Nephron progenitor cell (in vitro differentiated cells): ENCODE measurements at places on chromosomes 3 and 15.

GRCh38 chr3:72058493-72059081 lies 273.6 kb upstream of the PROK2 start:
- no peaks in the 10 kb centered on the region for H3K4me1 ChIP-seq
- no peak overlapping the region for H3K4me3 ChIP-seq
- no peak overlapping the region for H3K27ac ChIP-seq

DNA sequence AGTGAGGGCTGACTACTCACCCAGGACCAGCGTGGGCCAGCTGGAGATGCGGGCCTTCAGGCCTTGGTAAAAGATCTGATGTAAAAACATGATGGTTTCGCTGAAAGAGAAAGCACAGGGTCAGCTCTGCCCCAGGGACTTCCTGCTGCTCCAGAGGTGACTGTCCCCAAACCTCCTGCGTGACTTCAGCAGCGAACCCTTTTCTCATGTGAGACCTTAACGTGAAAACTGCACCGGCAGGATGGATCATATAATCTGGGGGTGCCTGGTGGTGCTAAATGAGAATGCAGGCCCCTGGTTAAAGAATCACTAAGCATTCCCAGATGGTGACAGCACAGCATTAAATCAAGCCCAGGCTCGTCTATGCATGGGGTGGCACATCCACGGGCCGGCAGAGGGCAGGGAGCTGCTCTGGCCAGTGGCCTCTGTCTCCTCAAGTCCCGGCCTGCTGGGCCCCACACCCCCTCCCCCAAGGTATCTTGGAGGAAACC lies 55.4 kb downstream of the RASGRF1 start:
- no peak overlapping the region for H3K4me3 ChIP-seq
- peaks cover 21% of the 10 kb centered on the region for H3K27me3 ChIP-seq
- peak; percentile 27 for DNase-seq

GRCh38 chr3:136070953-136071949 lies 105.7 kb downstream of the PPP2R3A start:
- H3K36me3 ChIP-seq = peaks cover 22% of the 10 kb centered on the region
- H3K27me3 ChIP-seq = peaks cover 4% of the 10 kb centered on the region
- H3K4me3 ChIP-seq = no peak overlapping the region
- DNase-seq = no peak

DNA sequence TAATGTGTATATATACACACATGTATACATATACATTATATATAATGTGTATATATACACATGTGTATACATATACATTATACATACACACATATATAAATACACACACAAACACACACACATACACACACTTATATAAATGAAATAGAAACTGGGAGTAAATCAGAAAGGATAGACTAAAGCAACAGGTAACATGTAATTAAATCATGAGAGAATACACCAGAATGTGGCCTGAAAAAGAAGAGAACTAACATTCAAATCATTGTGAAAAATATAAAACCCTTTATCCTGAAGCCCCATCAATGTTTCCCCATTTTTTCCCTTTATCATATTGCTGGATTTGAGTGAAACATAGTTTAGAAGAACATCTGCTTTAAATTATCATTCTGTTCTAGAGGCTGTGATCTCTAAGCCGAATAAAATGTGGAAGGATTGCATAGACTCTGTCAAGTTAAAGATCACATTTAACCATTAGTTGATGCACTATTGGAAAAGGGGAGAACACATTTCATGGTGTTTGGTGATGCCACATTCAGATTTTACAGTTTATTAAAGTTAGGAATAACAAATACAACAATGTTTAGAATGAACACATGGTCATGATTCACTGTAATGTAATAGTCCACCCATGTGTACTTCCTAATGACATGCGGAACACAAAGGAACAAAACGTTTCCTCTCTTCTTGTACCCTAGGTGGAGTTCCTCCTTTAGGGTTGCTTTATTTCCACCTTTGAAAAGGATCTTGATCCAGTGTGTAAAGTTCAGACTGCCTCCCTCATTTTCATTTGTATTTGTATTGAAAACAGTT lies 12.5 kb upstream of the THRB start:
- H3K4me3 ChIP-seq = no peak overlapping the region
- DNase-seq = no peak
- H3K4me1 ChIP-seq = peaks cover 4% of the 10 kb centered on the region
- no peak overlapping the region for H3K27ac ChIP-seq
- H3K36me3 ChIP-seq = no peaks in the 10 kb centered on the region

GRCh38 chr3:138271189-138271794 lies 58.4 kb downstream of the NME9 start:
- DNase-seq = no peak
- no peak overlapping the region for H3K4me3 ChIP-seq
- no peaks in the 10 kb centered on the region for H3K27me3 ChIP-seq

GRCh38 chr15:74383286-74383685 lies 15.8 kb upstream of the CYP11A1 start:
- H3K36me3 ChIP-seq = no peaks in the 10 kb centered on the region
- no peak overlapping the region for H3K27ac ChIP-seq
- H3K4me3 ChIP-seq = no peak overlapping the region
- H3K27me3 ChIP-seq = peaks cover 3% of the 10 kb centered on the region

DNA sequence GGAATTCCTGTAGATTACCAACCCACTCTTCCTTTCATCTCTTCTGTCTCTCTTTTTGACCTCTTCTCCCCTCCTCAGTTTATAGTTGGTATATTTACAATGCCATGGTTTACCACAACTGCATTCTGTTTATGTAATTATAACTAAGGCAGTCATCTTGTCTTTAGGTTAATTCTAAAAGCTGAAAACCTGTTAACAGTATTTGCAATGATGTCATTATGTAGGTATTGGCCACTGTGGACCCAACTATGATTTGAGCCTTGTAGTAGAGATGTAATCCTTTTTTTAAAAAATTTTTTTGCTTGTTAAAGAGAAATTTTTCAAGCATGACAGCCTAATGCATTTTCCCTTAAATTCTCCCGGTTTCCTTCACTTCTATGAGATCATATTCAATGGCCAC lies 30.7 kb upstream of the CHST2 start:
- H3K36me3 ChIP-seq = peaks cover 20% of the 10 kb centered on the region
- no peak for DNase-seq
- no peaks in the 10 kb centered on the region for H3K27me3 ChIP-seq
- no peak overlapping the region for H3K4me3 ChIP-seq
- H3K27ac ChIP-seq = no peak overlapping the region

GRCh38 chr3:134809427-134810051 lies 14.5 kb downstream of the EPHB1 start:
- H3K36me3 ChIP-seq = no peaks in the 10 kb centered on the region
- DNase-seq = no peak
- H3K4me1 ChIP-seq = peaks cover 24% of the 10 kb centered on the region
- H3K27ac ChIP-seq = no peak overlapping the region
- peaks cover 18% of the 10 kb centered on the region for H3K27me3 ChIP-seq

DNA sequence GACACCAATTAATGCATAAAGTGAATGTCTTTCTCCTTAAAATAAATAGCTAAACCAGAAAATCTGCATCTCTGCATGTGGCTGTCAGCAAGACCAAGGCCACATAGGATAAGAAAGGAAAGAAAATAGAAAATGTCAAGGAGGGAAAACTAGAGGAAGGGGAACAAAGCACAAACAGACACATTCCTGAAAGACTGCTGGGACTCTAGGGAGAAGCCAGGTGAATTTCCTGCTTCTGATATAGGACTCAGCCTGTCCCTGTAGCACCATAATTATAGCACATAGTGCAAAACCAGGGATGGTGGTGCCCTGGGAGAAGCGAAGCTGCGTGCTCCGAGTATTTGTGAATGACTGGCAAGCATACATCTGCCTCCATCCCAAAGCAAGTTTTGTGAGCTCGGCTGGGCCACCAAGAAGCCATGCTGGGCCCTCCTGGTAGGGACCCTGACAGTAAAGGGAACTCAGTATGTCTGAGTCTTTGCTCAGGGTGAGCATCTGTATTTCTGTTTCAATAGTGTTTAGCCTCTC lies 14.2 kb downstream of the FSTL1 start:
- peak overlapping the region; percentile 41 for H3K27ac ChIP-seq
- no peak for DNase-seq
- H3K36me3 ChIP-seq = peaks cover 57% of the 10 kb centered on the region

- H3K27ac ChIP-seq = no peak overlapping the region
- peaks cover 3% of the 10 kb centered on the region for H3K27me3 ChIP-seq
- H3K36me3 ChIP-seq = no peaks in the 10 kb centered on the region
- H3K4me3 ChIP-seq = no peak overlapping the region
- DNase-seq = no peak
These were observed 118.0 kb upstream of the DPH6 start for GRCh38 chr15:35663956-35664355.

- H3K4me1 ChIP-seq = no peaks in the 10 kb centered on the region
- no peak overlapping the region for H3K27ac ChIP-seq
- no peaks in the 10 kb centered on the region for H3K36me3 ChIP-seq
- no peak for DNase-seq
- H3K27me3 ChIP-seq = no peaks in the 10 kb centered on the region
These were observed 126.2 kb upstream of the SYNPR start for GRCh38 chr3:63151897-63152296.

DNA sequence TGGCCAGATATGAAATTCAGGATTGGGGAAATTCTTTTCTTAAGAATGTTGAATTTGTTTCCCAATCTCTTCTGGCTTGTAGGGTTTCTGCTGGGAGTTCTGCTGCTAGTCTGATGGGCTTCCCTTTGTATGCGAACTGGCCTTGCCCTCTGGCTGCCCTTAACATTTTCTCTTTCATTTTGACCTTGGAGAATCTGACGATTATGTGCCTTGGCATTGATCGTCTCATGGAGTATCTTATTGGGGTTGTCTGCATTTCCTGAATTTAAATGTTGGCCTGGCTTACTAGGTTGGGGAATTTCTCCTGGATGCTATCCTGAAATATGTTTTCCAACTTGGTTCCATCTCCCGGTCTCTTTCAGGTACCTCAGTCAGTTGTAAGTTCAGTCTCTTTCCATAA lies 152.2 kb downstream of the CFAP20DC start:
- H3K4me3 ChIP-seq = no peak overlapping the region
- H3K4me1 ChIP-seq = peaks cover 13% of the 10 kb centered on the region
- peaks cover 43% of the 10 kb centered on the region for H3K36me3 ChIP-seq
- H3K27me3 ChIP-seq = no peaks in the 10 kb centered on the region
- H3K27ac ChIP-seq = no peak overlapping the region
- no peak for DNase-seq

- H3K27ac ChIP-seq = no peak overlapping the region
- no peak overlapping the region for H3K4me3 ChIP-seq
- peaks cover 67% of the 10 kb centered on the region for H3K36me3 ChIP-seq
- no peak for DNase-seq
These were observed 104.9 kb upstream of the NEDD4 start for GRCh38 chr15:56098195-56098863.

- H3K27me3 ChIP-seq = no peaks in the 10 kb centered on the region
- peaks cover 6% of the 10 kb centered on the region for H3K4me1 ChIP-seq
- no peak overlapping the region for H3K4me3 ChIP-seq
- no peaks in the 10 kb centered on the region for H3K36me3 ChIP-seq
- no peak overlapping the region for H3K27ac ChIP-seq
These were observed 701.8 kb downstream of the ZPLD1 start for GRCh38 chr3:103136621-103137020.

- H3K4me3 ChIP-seq = no peak overlapping the region
- H3K36me3 ChIP-seq = no peaks in the 10 kb centered on the region
- H3K27me3 ChIP-seq = peaks cover 10% of the 10 kb centered on the region
These were observed 12.2 kb downstream of the LRRK1 start for GRCh38 chr15:100931143-100931890.

DNA sequence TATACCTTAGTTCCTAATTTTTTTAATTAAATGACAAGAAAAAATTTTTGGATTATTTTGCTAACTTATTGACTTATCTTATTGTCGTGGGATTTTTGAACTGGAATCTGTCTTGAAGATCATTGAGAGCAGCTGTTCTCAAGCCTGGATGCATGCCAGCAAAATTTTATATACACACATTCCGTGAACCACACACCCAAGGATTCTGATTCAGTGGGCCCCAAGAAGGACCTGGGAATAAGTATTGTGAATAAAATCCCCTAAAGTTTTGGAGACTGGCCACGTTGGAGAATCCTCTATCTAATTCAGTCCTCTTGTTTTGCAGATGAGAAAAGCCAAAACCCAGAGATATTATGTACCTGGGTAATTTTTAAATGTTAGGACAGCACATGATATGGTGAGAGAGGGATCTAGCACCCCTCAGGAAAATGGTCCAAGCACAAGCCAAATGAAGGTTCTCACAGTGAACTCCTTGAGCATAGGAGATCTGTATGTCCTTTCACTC lies 55.2 kb downstream of the UNC13C start:
- no peaks in the 10 kb centered on the region for H3K27me3 ChIP-seq
- H3K36me3 ChIP-seq = no peaks in the 10 kb centered on the region
- H3K4me1 ChIP-seq = peaks cover 5% of the 10 kb centered on the region
- no peak for DNase-seq
- no peak overlapping the region for H3K4me3 ChIP-seq
- no peak overlapping the region for H3K27ac ChIP-seq

DNA sequence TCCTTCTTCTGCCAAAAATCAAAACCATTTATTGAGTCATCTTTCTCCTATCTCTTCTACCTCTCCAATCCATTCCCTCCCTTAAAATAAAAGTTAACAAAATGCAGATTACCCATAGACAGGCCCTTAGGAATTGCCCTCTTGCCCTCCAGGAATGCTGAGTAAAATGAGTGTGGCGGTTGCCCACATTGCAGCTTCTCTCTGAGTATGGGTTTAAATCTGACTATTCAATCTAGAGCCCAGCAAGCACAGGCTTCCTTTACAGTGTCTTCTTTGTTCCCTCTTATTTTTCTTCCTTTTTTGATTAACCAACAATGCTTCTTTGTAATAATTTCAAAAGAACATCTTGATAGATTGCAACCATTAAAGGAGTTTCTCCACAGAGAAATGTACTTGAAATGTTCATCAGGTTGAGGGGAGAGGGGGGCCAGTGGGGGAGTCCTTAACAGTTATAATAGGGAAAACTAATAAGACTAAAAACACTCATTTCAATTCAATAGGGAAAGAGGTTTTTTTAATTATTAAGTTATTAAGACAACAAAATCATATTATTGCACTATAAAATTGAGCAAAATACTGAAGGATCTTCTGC lies 135.3 kb upstream of the LMCD1 start:
- H3K36me3 ChIP-seq = no peaks in the 10 kb centered on the region
- no peak overlapping the region for H3K27ac ChIP-seq
- no peak overlapping the region for H3K4me3 ChIP-seq
- DNase-seq = no peak
- peaks cover 4% of the 10 kb centered on the region for H3K27me3 ChIP-seq
- no peaks in the 10 kb centered on the region for H3K4me1 ChIP-seq
